CD4-positive, alpha-beta memory T cell (primary cell): ENCODE measurements at places on chromosomes 5 and 9. TPM values are rescaled to one million over a fixed set of nuclear protein-coding genes. Genes with fewer than 3 reads are reported as not detected.
A peak's percentile ranks its signal among the peaks of the same experiment; 100 is the strongest.

SLC36A2 gene
- polyA plus RNA-seq, result not detected

ANKRD18B gene
- not detected for polyA plus RNA-seq

GRCh38 chr5:37938076-37938852 lies 98.4 kb upstream of the GDNF start:
- no peak for DNase-seq

DNA sequence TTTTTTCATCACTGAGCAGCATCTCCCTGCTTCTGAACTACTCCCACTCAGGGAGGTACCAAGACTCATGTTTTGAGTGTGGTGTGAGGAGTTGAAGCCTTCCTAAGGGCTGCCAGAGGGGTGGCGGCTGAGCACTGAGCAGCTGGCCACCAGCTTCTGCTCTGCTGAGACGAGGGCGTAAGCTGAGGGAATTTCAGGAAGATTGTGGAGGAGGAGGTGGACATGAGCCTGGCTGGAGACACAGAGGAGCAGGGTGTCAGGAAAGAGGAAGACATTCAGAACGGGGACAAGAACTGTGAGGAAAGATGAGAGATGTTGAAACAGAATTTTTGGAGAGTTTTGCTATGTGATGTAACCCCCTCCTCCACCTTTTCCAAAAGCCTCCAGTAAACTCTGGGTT lies 7.8 kb downstream of the LCP2 start:
- no peak for DNase-seq

TRIP13 gene
- polyA plus RNA-seq, result not detected

DNA sequence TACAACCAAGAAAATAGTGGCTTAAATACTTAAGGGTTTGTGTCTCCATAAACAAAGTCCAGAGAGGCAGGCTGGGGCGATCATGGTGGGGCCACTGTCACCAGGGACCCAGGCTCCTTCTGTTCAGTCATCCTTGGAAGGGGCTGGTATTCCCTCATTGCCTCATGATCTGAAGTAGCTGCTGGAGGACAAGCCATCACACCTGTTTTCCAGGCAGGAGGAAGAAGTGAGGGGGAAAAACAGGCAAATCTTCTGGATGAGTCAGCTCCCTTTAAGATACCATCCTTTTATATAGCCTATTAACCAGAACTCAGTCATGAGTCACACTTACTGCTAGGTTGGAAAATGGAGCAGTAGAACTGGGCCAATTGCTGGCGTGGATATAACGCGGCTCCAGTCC lies 92.3 kb downstream of the DAP start:
- no peak for DNase-seq

DNA sequence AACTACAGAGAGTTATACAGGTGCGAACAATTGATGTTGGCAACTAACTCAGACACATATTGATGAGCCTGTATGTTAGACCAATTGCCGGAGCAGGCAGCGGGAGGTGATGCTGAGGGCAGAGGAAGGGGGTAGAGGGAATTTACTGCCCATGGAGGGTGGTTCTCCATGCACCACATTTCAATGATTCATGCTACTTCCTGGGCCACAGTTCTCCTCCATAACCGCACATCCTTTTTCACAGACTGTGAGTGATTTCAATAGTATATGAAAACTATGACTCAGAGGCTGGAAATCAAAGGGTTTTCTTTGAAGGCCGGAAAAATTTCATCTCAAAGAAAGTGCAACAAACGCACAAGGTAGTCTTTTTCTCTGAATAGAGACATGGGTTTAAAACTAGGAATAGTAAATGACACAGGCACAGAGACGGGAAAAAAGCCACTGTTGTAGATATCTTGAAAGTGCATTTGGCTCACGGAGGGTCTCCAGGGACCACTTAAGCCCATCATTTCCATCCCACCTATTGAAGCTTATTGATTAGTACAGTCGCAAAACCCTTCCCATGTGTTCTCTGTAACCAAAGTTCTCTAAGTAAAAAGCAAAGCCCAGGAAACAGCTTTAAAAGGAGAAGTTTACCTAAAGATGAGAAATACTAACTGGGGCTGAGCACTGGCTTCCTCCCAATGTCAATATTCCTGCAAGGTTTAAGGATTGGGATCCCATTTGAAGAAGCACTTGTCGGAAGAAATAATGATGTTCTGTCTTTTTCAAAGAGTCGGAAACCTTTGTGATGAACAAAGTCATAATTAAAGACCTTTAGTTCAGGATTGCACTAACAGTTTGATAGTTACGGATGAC lies 28.0 kb upstream of the ADAM19 start:
- DNase-seq, result peak; percentile 74

DNA sequence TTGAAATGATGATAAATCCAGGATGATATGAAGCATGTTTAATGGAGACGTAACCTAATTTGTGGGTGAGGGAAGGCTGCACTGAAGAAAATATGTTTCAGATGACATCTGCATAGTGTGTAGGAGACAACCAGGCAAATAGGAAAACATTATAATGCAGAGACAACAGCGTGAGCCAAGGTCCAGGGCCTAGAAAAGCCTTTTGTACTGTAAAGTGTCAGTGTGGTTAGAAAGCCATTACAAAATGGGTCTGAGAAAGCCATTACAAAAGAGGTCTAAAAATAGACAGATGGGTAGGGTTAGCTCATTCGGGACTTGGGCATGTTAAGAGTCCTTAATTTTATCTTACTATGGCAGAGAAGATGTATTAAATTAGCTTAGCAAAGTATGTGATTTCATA lies 14.9 kb upstream of the GABRG2 start:
- DNase-seq, result no peak

DNA sequence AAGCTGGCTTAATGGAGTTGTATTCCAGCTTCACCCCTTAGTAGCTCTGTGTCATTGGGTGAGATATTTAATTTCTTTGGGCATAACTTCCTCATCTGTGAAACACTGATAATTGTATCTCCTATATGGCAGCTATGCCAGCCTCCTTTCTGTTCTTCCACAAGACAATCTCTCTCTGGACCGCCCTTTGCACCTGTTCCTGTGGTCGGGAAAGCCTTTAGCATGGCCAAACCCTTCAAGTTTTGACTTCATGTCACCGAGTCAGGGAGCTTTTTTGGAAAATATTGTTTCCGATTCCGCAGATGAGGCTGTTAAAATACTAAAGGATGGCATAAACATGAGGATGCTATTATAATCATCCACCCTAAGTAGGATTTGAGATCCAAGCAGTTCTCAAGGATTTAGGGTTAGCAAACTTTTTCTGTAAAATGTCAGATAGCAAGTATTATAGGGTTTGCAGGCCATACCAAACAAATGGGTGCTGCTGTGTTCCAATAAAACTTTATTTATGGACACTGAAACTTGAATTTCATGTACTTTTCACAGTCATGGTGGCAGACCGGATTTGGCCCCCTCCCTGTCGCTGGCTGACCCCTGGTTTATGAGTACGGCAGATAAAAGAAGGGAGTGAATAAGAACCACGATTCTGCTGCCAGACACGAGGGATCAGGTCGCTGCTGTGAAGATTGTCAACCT lies 695 bp upstream of the NDFIP1 start:
- DNase-seq, result no peak

DNA sequence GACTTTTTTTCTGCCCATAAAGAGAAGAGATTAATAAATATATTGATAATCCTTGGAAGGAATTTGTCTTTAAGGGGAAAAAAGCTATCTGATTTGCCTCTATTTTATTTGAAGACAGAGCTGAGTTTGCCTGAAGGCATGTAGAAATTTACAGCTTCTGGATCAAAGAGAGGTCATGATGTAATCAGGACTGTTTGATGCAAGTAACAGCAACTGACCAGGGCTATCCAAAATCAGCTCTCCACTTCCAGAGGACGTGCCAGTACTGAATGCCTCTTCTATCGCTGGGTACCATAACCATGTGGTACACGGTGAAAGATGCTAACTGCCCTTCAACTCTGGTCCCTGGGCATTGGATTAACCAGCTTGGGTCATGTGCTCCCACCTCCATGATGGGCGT lies 90.6 kb downstream of the ZFAND5 start:
- DNase-seq, result no peak

GRCh38 chr9:131691969-131692611 lies 47.8 kb downstream of the RAPGEF1 start:
- no peak for DNase-seq

- peak; percentile 66 for DNase-seq
Measured at GRCh38 chr5:55102348-55102747, at the start of gene GZMA. Gene GZMA (plus strand): TSS chr5:55102646. CDS start chr5:55102683, 37 bp downstream.

DNA sequence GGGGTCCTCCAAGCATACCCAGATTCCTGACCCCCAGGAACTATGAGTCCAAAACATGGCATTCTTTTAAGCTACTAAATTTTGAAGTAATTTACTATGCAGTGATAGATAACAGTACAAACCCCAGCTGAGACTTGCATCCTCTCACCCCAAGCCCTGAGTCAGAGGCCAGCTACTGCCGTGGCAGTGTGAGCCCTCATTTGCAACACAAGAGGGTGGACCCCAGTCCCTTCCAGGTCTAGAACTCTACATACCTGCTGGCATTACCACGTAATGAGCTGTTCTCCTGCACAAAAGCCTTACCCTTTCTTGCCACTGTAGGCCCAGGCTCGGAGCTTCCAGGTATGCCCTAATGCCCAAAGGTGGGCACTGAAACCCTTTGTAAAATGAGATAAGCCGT lies 108.6 kb upstream of the ERCC6L2 start:
- no peak for DNase-seq

SVEP1 gene
- polyA plus RNA-seq, result not detected

DNA sequence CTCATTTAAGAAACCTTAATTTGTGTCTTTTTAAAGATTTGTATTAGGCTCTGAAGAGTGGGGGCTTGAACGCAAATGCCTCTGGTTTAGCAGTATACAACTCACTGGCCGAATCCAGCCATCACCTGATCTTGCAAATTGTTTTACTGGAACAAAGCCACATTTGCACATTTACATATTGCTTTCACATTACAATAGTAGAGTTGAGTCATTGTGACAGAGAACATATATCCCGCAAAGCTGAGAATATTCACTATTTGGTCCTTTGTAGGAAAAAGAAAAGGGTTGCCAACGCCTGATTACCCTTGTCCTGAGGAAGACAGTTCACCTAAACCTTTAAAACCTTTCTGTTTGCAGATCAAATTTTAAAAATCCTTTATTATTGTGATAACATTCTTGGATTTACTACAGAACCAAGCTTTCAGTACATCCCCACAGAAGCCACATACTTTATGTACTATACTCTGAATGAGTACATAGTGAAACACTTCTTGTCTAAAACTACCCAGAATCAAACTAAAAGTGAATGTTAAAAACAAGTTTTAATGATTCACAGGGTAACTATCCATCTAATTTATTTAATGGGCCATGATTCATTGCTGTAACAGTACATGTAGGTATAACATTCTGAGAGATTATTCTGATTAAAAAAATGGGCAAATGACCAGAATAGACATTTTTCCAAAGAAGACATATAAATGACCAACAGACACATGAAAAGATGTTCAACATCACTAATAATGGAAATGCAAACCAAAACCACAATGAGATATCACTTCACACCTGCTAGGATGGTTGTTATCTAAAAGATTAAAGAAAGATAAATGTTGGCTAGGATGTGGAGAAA lies 161.0 kb downstream of the SLC25A46 start:
- no peak for DNase-seq

- no peak for DNase-seq
Measured at GRCh38 chr9:125655691-125656410, 51.2 kb downstream of the MAPKAP1 start.
